ENCODE measurements at places on chromosomes 3 and 15.

- DNase-seq: no peak
Measured at GRCh38 chr3:45103753-45104714, 42.1 kb downstream of the CDCP1 start.

DNA sequence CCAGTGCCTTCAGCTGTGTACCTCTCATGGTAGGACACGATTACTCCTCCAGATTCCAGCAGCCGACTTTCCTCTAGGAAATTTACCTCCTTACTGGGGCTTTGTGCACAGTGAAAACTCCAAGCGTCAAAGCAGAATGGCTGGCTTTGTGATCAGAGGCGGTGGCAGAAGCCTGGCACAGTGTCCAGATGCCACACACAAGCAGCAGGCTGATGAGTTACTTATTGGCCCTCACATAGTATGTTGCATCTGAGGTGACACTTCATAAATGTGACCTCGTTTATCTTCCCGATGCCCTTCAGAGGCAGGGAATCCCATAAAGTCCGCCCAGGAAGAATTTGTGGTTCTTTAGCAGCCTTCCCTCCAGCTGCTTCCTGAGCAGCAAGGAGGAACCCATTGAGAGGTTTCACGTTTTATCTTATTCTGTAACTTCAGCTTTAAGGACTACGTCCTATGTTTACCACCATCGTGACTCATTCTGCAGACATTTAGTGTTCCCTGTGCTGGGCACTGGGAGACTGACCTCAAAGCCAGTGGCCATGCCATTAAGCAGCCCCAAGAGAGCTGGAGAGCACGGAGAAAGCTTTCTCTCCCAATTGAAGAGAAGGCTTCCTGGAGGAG lies 107.1 kb upstream of the C15orf61 start:
- DNase-seq: no peak

DNA sequence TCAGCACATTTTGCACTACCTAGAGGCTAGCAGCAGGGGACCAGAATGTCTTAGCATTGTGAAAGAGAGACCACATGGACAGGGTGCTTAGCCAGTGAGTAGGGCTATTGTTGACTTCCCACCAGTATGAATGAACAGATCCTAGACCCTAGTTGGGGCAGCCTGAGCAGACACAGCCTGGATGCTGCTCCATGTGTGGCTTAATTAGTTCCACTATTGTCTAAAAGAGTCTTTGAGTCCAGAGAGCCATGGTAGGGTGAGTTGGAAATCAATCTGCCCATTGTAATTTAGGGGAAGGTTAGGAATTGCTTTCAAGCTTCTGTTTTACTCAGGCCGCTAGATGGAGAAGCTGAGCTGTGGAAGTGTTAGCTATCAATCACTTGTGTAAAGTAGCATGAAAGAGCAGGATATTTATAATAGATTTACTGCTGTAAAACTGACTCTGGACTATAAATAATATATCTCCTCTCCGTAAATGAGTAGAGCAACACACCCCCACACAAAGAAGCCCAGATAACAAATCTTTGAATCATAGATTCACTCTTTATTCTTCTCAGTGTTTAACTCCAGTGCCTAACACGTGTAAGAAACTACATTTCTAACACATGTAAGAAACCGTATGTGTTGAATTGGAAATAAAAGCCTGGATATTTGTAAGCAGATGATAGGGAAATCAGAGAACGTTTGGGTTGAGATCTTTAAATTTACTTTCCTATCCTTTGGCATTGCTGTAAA lies 4.1 kb upstream of the GCSAM start:
- DNase-seq: no peak

GRCh38 chr15:64749167-64749566 lies 26.2 kb downstream of the RBPMS2 start:
- DNase-seq: no peak

- no peak for DNase-seq
Measured at GRCh38 chr3:149475451-149476060, 1.1 kb downstream of the TM4SF4 start.

GRCh38 chr3:122858373-122858772 lies 63.5 kb downstream of the SLC49A4 start:
- no peak for DNase-seq

- DNase-seq: no peak
Measured at GRCh38 chr3:120741837-120742197, 499 bp downstream of the RABL3 start.

GRCh38 chr3:197709135-197709534 lies 27.6 kb downstream of the RUBCN start:
- DNase-seq: no peak

- DNase-seq: no peak
Measured at GRCh38 chr15:55921744-55922143, 71.7 kb downstream of the NEDD4 start.

GRCh38 chr3:149975919-149976318 lies 5.2 kb upstream of the PFN2 start:
- DNase-seq: no peak

GRCh38 chr3:174322789-174323188 lies 536.3 kb upstream of the NAALADL2 start:
- DNase-seq: no peak

DNA sequence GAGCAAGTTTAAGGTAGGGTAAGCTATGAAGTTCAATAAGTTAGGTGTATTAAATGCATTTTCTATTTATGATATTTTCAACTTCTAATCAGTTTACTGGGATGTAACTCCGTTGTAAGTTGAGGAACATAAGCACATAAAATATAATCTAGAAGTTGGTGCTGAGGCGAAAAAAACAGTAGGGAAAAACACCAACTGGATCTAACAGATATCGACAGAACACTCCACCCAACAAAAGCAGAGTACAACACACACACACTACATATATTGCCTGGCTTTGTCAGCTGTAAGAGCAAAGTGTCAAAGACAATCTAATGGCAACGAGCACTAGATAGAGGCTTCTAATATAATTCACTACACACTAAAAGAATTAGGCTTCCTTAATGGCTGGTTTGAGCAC lies 8.4 kb downstream of the PIK3R4 start:
- no peak for DNase-seq
